ENCODE measurements at places on chromosomes 16 and 17. TPM values are rescaled to one million over a fixed set of nuclear protein-coding genes. Genes with fewer than 3 reads are reported as not detected.
A peak's percentile ranks its signal among the peaks of the same experiment; 100 is the strongest.

Gene CCL4
- not detected for polyA plus RNA-seq

Gene FBXW10
- polyA plus RNA-seq, result not detected

Gene LPO
- polyA plus RNA-seq, result 0.13 TPM

Gene MYOCD
- polyA plus RNA-seq, result 2.0 TPM

Gene SKAP1
- 0.27 TPM for polyA plus RNA-seq

Gene ZNF764
- polyA plus RNA-seq, result 6.0 TPM

Gene SUPT6H
- 17.8 TPM for polyA plus RNA-seq

Gene HOXB4
- not detected for polyA plus RNA-seq

Gene RTN4RL1
- polyA plus RNA-seq, result not detected

DNA sequence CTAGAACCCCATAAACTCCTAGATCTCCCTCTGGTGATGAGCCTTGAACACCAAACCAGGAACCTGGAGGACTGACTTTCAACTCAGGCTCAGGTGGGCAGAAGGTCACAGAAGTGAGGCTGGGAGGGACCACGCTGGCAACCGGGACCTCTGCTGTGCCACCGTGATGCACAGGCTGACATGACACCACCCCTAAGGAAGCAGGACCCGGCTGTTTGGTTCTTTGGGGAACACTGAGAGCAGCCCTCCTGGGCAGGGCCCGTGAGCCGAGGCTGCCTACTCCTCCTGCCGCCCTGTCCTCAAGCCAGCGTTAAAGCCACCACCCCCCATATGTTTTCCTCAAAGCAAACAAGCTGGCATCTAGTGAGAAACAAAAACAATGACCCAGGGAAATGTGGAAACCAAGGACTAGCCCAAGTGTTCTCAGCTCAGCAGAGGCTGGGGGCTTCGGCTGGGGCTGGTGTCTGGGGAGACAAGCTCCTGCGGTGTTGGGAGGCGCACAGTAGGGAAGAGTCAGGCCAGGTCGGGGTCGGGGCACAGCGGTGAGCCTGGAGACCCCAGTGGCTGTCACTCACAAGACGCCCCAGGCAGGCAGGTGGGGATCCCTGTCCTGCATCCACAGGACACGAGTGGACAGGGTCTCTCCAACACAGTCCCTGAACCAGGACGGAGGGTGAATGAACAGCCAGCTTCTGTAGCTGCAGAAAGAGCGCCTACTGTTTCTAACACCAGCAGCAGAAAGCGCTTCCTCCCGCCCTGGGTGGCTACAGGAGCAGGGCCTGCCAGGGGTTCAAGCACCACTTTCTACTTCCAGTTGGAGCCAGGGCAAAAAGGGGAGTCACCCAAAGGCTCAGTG, 1.7 kb downstream of the SMIM5 start:
- peaks cover 9% of the 10 kb centered on the region for H3K4me1 ChIP-seq
- H3K27me3 ChIP-seq, result no peaks in the 10 kb centered on the region
- DNase-seq, result no peak
- H3K36me3 ChIP-seq, result no peaks in the 10 kb centered on the region
- H3K4me3 ChIP-seq, result no peak overlapping the region
- no peak overlapping the region for H3K27ac ChIP-seq

GRCh38 chr17:31680126-31680525, 178.9 kb downstream of the COPRS start:
- DNase-seq, result no peak
- no peaks in the 10 kb centered on the region for H3K4me1 ChIP-seq
- no peak overlapping the region for H3K4me3 ChIP-seq
- H3K36me3 ChIP-seq, result no peaks in the 10 kb centered on the region

- H3K36me3 ChIP-seq, result no peaks in the 10 kb centered on the region
- no peak overlapping the region for H3K4me3 ChIP-seq
- no peak overlapping the region for H3K27ac ChIP-seq
- peaks cover 17% of the 10 kb centered on the region for H3K27me3 ChIP-seq
Measured at GRCh38 chr17:45311760-45312476, 4.9 kb downstream of the MAP3K14 start.

GRCh38 chr17:75475144-75475835, 18.9 kb downstream of the TMEM94 start:
- no peak for DNase-seq
- H3K27ac ChIP-seq, result no peak overlapping the region
- H3K36me3 ChIP-seq, result no peaks in the 10 kb centered on the region
- no peak overlapping the region for H3K4me3 ChIP-seq
- H3K27me3 ChIP-seq, result no peaks in the 10 kb centered on the region

GRCh38 chr17:17726458-17727060, 45.3 kb downstream of the RAI1 start:
- peak overlapping the region; percentile 13 for H3K4me3 ChIP-seq
- H3K36me3 ChIP-seq, result no peaks in the 10 kb centered on the region
- H3K27me3 ChIP-seq, result peaks cover 81% of the 10 kb centered on the region

- H3K4me3 ChIP-seq, result no peak overlapping the region
- H3K36me3 ChIP-seq, result no peaks in the 10 kb centered on the region
- peaks cover 9% of the 10 kb centered on the region for H3K4me1 ChIP-seq
Measured at GRCh38 chr16:3050487-3050886, 4.1 kb downstream of the MMP25 start.

DNA sequence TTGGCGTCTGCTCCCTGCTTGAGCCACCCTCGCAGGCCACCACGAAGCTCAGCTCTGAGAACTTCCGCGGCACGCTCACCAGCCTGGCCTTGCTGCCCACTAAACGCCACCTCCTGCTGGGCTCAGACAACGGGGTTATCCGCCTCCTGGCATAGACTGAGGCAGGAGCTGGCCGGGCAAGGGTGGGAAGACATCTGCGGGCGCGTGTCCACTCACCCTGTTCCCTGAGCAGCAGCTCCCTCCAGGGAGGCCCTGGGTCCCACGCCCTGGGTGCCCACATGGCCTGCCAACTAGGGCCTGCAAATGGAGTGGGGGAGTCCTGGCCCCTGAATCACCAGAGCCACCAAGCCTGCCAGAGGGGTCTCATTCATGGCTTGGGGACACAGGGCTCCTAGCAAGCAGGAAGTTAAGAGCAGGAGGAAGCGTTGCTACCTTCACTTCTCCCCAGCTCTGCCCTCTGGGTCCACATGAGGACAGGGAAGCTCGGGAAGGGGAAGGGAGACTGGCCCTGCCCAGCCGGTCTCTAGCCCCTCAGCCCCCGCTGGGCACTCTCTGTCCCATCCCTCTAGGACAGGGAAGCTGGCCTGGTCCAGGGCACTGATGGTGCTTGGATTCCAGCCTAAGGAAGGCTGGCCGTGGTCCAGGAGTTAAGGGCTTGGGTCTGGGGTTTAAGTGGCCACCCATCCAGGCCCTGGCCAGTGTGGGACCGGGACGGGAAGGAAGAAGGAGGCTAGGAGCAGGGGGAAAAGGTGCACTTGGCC, 5.0 kb upstream of the SERPINF2 start:
- no peaks in the 10 kb centered on the region for H3K36me3 ChIP-seq
- H3K4me3 ChIP-seq, result no peak overlapping the region
- DNase-seq, result no peak
- H3K27me3 ChIP-seq, result no peaks in the 10 kb centered on the region

GRCh38 chr16:64362193-64362592, 759.7 kb downstream of the CDH11 start:
- H3K27me3 ChIP-seq, result no peaks in the 10 kb centered on the region
- no peaks in the 10 kb centered on the region for H3K4me1 ChIP-seq
- no peak overlapping the region for H3K27ac ChIP-seq
- H3K4me3 ChIP-seq, result no peak overlapping the region

GRCh38 chr17:71902894-71903506, 217.8 kb upstream of the SOX9 start:
- no peaks in the 10 kb centered on the region for H3K36me3 ChIP-seq
- H3K4me1 ChIP-seq, result no peaks in the 10 kb centered on the region
- no peaks in the 10 kb centered on the region for H3K27me3 ChIP-seq
- DNase-seq, result no peak
- no peak overlapping the region for H3K4me3 ChIP-seq
- H3K27ac ChIP-seq, result no peak overlapping the region

DNA sequence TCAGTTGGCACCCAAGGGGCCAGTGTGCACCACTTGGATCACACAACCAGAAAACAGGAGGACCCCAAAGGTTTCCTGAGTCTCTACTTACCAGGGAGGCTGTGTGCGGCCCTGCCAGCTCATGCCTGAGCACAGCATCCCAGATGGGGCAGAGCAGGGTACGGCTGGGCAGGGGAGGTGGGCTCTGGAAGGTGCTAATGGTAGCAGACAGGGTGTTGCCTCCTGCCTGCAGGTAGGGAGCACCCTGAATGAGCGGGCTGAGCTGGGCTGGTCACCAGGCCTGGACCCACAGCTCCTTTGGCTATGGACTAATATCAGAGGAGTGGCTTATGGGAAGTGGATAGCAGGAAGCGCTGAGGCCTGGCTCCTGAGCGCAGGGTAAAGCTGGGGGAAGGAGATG, 14.6 kb downstream of the RECQL5 start:
- H3K27ac ChIP-seq, result no peak overlapping the region
- DNase-seq, result no peak
- no peaks in the 10 kb centered on the region for H3K4me1 ChIP-seq
- H3K4me3 ChIP-seq, result no peak overlapping the region
- no peaks in the 10 kb centered on the region for H3K27me3 ChIP-seq

- H3K27ac ChIP-seq, result no peak overlapping the region
- no peak for DNase-seq
- no peaks in the 10 kb centered on the region for H3K36me3 ChIP-seq
- H3K4me1 ChIP-seq, result 0 out of 2 replicates have a peak, but pooled peaks cover 4% of the 10 kb centered on the region
Measured at GRCh38 chr16:50765260-50765659, 23.4 kb downstream of the CYLD start.

DNA sequence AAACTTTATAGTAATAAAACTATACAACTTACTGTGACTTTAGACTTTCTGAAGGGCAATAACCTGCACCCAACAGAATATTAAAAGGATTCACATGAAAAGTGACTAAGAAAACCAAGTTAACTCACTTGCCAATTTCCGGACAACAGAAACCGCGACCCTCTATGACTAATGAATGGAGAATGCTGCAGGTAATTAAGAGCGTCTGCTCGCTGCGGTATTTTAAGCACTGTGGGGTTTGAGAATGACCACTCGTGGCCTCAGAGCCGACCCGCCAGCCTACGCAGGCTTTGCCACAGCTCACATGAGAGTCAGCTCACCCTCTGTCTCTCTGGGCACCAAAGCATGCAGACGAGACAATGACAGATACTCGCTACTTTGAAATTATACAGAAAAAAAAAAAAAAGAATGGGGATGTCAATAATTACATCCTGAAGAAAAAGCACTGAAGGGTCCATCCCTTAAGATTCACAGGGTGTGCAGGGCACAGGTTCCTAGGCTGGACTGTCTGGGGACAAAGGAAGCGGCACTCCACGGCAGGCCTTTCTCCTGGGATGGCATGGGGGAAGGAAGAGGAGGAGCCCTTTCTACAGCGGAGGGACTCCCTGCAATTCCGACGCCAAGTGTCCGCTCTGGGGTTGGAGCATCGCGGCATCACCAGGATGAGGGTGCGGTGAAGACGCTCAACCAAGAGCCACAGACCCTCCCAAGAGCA, 35.0 kb downstream of the ZCCHC14 start:
- DNase-seq, result no peak
- 0 out of 2 replicates have a peak overlapping the region, but pooled peaks have one; percentile 32 for H3K27ac ChIP-seq
- no peaks in the 10 kb centered on the region for H3K4me1 ChIP-seq
- H3K27me3 ChIP-seq, result no peaks in the 10 kb centered on the region

GRCh38 chr17:75614006-75614405, 19.2 kb upstream of the SMIM5 start:
- DNase-seq, result peak; percentile 70
- no peak overlapping the region for H3K4me3 ChIP-seq
- no peaks in the 10 kb centered on the region for H3K27me3 ChIP-seq
- H3K36me3 ChIP-seq, result no peaks in the 10 kb centered on the region

DNA sequence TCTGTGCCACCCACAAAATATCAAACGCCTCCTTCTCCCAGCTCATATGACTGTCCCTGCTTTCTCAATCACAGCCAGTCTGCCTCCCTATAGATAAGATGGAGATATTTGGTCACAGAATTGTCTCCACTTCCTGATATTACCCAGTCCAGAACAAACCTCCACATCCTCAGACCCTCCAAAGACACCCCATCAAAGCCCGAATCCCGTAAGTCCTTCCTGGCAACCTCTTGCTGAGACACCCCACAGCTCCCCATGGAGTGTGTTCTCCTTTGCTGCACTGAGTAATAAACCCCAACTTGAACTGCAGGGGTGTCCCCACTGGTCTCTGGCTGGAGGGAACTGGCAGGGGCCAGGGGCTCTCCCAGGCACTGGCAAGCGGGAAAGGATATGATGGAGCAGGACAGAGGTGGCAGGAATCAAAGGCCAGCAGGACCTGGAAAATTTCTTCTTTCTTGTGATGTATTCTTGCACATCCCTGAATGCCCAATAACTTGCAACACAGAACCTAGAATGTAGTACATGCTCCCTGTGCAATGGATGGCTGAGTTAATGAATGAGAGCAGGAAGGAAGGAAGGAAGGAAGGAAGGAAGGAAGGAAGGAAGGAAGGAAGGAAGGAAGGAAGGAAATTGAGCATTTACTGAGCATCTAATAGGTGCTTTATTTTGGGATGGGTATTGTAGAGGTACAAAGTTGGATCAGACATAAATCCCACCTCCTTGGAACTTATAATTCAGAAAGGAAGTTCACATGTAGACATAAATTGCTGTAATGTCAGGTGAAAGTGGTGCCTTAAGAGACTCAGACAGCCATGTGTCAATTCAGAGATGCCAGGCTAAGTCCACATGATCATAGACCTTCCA, 13.9 kb downstream of the TMEM114 start:
- H3K4me3 ChIP-seq, result no peak overlapping the region
- H3K27ac ChIP-seq, result no peak overlapping the region
- H3K27me3 ChIP-seq, result no peaks in the 10 kb centered on the region
- no peak for DNase-seq
- no peaks in the 10 kb centered on the region for H3K36me3 ChIP-seq
- peaks cover 9% of the 10 kb centered on the region for H3K4me1 ChIP-seq

- H3K4me1 ChIP-seq, result no peaks in the 10 kb centered on the region
- H3K36me3 ChIP-seq, result 0 out of 2 replicates have a peak, but pooled peaks cover 3% of the 10 kb centered on the region
- H3K27ac ChIP-seq, result no peak overlapping the region
- DNase-seq, result no peak
- no peaks in the 10 kb centered on the region for H3K27me3 ChIP-seq
- no peak overlapping the region for H3K4me3 ChIP-seq
Measured at GRCh38 chr16:68076560-68076959, 8.6 kb upstream of the NFATC3 start.

DNA sequence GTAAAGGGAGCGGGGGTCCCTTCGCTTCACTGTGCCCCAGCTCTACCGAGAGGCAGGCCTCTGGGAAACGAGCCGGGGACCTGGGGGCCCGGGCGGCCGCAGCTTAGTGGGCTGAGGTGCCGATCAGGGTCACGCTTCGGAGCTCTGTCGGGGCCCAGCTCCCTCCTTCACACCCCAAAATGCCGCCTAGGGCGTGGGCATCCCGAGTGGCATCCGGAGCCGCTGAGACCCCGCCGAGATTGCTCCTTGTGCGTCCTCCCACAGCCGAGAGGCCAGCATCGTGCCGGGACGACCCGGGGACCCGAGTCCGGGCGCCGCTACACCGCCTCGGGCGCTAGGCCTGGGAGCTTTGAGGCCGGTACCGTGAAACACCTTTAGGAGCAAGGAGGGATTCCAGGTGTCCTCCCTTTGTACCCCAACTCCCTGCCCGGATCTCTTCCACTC, 1.3 kb downstream of the SALL1 start:
- peaks cover 45% of the 10 kb centered on the region for H3K27me3 ChIP-seq
- no peak overlapping the region for H3K27ac ChIP-seq
- peak; percentile 36 for DNase-seq
- H3K36me3 ChIP-seq, result no peaks in the 10 kb centered on the region
- peak overlapping the region; percentile 94 for H3K4me3 ChIP-seq
